ENCODE measurements at places on chromosomes 1 and 21.

- no peak for DNase-seq
These were observed 2.6 kb downstream of the HECTD3 start for GRCh38 chr1:45008516-45008915.

DNA sequence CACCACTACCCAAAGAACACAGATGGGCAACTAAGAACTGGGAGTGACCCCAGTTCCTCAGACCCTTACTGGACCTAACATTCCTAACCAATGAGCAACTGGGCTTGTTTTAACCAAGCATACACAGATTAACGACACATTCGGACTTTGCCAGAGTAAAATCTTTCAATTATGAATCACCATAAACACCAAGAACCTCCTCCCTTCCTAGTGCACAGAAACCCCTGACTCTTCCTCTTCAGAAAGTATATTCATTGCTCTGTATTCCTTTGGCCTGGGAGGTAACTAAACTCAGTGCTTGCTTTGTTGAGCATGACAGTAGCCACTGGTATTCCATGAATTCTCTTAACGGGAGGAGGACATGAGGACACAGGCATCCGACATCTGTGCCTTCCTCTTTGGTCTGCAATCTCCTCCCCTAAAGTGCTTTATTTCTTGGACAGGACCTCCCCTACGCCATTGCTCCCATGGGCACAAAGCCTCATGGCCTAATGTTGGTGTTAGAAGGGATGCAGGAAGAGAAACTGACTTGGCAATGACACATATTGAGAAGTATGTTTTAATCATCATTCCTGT, 42.7 kb downstream of the SEC16B start:
- DNase-seq: no peak

GRCh38 chr1:178946855-178947676, 76.2 kb upstream of the ANGPTL1 start:
- DNase-seq: no peak

DNA sequence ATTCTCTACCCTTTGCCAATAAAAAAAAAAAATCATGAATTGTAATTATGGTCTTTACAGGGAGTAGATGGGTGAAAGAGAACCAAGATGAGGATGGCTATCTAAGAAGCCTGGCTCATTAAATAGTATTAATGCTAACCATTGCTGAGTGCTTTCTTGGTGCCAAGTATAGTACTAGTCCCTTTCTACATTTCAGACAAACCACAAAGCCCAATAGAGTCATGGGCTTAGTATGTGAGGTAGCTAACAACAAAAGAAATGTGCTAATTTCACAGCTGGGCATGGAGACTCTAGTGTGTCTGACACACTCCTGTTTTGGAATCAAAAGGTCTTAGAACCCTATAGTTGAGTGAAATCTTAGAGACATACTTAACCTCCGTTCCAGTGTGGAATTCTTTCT, 84.5 kb upstream of the ESRRG start:
- no peak for DNase-seq

DNA sequence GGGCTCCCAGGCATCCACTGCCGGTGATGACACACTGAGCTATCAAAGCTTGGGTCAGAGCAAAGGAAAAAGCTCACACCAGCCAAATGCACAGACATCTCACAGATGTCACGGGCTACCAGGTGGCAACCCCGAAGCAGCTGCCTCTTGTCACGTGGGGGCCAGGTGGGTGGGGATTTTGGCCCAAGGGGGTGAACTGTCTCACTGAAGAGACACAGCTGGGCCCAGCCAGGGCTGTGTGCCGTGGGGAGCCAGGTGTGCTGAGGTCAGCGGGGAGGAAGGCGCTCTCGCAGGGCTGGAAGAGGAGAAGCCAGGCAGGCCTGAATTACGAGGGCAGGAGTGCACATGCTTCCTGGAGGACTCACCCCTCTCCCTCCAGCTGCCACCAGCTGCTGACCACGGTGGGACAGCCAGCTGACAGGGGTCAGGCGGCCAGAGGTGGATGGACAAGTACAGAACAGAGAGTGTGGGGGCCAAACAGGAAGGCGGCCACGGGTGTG, 32.4 kb downstream of the KCNN3 start:
- DNase-seq: no peak

- no peak for DNase-seq
These were observed 51.8 kb upstream of the COL18A1 start for GRCh38 chr21:45353200-45353599.

DNA sequence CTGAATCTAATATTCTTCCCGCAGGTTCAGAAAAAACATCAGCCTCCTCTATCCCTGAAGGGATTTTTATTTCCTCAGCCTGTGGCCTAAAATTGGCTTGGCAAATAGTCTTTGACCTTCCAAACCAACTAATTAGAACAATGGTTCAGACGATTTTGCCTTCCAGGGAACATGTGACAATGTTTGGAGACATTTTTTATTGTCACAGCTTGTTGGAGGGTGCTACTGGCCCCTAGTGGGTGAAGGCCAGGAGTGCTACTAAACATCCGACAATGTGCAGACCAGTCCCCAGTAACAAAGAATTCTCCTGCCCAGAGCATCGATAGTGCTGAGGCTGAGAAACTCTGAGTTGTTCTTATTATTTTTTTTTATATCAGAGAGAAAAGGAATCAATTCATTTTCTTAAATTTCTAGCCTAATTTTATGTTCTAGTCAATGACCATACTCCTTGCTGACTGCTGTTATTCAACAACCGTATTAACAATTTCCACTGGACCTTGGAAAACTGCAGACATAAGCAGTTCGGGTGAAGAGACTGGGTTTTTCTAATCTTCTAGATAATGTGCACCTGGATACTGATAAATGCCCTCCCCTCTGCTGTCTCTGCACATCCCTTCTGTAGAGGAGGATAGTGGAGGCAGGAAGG, 280.7 kb downstream of the LMX1A start:
- no peak for DNase-seq

DNA sequence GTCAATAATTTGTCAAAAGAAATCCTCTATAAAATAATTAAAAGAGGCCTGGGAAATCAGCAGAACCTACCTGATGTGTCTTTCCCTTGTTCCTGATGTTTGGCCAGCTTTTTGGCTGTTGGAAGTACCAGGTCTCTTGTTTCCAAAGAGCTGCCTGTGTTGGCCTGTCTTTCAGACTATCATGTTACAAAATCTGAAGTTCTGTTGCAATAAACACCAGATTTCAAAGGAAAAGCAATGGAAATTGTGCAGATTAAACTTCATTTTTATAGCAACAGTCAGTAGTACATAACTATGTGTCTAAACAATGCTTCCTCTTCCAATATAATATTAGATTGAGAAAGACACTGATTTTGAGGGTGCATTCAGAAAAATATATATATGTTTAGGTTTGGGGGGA, 647.2 kb upstream of the CXADR start:
- no peak for DNase-seq

DNA sequence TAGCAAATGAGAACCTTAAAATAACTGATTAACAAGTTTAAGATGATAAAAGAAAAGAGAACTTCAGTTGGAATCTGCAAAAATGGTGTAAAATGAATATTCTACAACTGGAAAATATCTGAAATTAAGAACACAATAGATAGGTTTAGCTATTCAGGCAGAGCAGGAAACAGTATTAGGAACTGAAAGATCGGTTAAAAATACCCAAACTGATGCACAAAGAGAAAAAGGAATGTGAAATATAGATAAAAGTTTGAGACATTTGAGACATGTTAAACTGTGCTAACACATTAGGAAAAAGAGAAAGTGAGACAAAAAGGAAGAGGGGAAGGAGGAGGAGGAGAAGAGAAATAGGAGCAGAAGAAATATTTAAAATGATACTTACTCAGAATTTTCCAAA, 12.1 kb downstream of the CD55 start:
- DNase-seq: no peak

GRCh38 chr21:37737507-37737906, 178.8 kb downstream of the KCNJ6 start:
- DNase-seq: no peak

DNA sequence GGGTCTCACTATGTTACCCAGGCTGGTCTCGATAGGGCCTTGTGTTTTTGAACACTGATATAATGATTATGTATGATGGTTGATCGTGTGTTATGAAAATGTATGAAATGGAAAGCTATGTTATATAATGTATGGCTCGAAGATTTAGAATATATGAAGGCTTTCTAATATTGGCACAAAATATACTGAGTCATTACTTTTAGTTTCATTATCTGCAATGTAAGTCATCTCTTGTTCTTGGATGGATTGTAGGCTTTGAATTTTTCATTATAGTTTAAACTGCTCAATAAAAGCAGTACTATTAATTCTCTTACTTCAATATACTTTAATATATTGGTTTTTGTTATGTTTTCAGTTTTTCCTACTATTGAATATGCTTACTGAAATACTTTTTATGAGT, 10.1 kb downstream of the FMN2 start:
- DNase-seq: no peak

All from stimulated activated CD8-positive, alpha-beta memory T cell treated with anti-CD3 and anti-CD28 coated beads, Interleukin-7, amount 100 ng/mL, for 1 hour (primary cell).